H9 (cell line): ENCODE measurements at places on chromosomes 2 and 18.

GRCh38 chr18:54742659-54743604, 85.3 kb upstream of the RAB27B start:
- no peak for DNase-seq

DNA sequence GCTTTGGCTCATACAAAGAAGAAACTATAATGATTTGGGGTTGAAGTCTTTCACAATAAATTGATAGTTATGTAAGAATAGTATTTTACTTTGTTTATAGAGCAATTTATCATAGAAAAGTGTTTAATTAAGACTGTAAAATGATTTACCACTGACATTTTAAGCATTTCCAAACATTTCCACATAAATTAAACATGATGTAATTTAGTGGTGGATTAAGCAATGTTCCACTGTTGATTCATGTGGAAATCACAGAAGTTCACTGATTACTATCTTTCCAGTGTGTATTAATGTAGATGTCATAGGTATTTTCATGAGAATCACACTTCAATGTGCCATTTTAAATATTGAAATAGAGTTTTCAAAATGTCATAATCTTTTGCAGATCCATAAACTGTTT, 40.1 kb upstream of the GRB14 start:
- no peak for DNase-seq

DNA sequence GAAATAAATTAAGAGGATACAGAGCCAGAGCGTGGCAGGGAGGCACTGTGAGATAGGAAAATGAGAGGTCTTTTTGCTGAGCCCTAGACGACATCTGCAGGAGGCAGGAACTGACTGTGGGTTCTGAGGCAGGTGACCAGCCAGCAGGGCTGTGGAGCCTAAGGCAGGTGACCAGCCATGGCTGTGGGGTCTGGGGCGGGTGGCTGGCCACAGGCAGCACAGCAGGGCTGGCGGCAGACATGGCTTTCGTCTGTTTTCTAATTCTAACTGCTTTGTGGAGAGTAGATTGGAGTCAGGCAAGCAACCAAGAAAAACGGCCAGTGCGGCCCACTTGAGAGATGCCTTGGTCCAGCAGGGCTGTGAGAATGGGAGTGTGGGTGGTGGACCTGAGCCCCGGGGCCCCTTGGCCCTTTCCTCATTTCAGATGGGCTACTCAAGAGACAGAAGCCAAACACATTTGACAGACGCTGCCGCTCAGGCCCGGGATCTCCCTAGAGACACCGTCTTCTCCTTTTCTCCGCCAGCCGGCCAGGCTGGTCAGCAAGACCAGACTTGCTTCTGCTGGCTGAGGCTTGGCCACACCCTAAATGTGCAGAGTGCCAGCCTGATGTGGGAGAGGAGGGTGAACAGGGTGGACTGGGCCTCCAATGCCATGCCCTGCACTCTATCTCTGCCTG, 19.7 kb upstream of the GNAL start:
- peak; percentile 26 for DNase-seq

DNA sequence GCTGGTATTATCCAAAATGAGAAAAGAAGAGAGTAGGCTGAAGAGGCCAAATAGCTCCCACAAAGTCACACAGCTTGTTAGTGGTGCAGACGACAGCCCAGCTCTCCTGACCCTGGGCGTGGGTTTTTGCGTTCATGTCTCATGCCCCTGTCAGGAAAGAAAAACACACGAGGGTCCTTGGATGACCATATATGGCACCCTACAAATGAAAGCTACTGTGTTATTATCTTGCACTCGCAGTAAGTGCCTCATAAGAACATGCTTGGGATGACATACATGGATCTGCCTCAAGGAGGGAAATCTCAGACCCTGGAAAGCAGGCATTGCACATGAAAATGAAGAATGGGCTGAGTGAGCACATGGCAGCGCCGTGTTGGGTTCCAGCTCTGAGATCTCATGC, 89.7 kb downstream of the SEMA4F start:
- DNase-seq, result no peak

DNA sequence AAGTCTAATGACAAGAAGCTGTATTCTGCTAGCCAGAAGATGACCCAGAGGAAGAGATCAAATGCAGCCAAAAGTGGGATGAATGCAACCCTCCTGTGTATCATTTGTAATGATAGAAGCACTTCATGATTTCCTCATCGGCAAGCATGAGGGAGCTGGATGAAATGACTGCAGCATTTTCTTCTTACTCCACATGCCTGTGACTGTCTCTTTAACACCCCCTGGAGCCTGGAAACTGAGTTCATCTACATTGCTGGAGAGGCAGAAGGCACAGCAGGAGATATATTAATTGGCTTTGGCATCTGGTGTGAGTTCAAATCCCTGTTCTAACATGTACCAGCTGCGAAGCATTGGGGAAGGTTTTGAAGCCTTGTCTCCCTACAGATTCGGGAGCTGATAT, 37.7 kb downstream of the ID2 start:
- no peak for DNase-seq

DNA sequence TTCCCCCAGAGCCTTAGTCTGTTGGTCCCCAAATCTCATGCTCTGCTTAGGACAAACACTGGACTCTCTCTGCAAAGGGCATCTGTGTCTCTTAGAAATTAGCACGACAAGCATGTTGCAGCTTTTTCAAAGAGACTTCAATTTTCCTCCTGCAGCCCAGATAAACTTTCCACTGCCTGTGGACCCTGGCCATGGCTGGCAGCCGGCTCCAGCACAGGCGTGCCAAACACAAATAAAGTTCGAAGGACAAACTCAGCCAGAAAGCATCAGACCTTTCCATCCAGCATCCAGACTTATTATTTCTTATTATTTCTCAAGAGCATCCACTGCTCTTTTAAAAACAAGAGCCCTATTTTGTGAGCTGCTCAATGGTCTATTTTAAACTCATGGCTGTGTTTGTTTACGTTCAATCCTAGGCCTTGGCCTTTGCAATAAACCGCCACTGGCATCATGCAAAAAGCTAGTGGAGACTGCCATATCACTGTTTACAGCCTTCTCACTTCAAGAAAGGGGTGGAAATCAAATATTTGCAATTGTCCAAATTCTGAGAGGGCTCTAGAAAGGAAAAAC, 300.8 kb downstream of the BCL11A start:
- DNase-seq, result no peak

GRCh38 chr2:205405752-205406151, 276.5 kb upstream of the NRP2 start:
- no peak for DNase-seq
